Hematopoietic multipotent progenitor cell treated with erythropoietin and hydrocortisone succinate and interleukin-3 and kit ligand, for 8 days (in vitro differentiated cells): ENCODE measurements at places on chromosomes 4 and X.

DNA sequence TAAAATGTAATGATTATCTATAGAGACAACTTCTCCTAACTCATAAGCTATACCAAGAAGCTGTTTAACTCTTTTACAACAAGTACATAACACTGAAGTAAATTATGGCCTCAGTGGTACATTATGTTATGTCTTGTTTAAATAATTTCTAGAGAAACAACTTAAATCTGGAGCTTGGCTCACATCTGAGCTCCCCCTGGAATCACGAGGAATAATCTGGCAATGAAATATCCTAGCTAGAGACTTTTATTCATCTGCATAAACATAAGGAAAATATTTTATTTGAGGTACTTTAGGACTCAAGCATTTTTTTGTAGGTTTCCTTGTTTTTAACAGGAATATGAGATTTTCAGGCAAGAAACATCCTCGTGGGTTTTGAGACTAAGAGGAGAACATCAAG lies 354.7 kb upstream of the SLC7A11 start:
- no peak for DNase-seq

DNA sequence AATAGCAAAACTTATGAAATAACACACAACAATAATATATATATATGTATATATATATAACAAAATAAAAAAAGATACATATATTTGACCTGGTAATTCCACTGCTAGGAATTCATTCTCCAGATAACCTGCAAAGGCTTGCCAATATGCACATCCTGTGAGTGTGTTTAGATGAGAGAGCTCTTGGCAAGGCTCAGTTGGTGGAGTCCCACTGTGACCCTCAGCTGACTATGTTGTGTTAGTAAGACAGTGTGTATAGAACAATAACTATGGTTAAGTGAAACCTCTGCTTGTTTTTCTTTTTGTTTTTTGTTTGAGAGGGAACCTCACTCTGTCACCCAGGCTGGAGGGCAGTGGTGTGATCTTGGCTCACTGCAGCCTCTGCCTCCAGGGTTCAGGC lies 39.5 kb upstream of the RBMX start:
- DNase-seq, result no peak

- DNase-seq, result peak; percentile 49
Measured at GRCh38 chr4:119314356-119314755, 7.6 kb downstream of the FABP2 start.

DNA sequence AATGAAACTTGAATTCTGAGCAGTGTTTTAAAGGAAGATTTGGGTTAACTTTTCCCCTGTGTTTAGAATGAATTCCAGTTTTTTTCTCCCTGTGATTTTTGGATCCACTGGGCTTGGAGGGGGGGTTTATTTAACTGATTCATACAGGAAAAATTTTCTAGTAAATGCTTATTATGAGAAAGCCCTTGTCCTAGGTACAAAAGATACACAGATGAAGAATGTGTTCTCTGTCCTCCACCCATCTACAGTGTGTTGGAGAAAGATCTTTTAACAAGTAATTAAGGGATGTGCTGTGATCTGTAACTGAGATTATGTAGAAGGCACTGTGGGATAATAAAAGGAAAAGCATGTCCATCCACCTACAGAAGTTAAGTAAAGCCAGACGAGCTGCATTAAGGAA lies 103.9 kb downstream of the STIM2 start:
- no peak for DNase-seq

GRCh38 chrX:132271311-132271778 lies 52.1 kb upstream of the RAP2C start:
- DNase-seq, result no peak

DNA sequence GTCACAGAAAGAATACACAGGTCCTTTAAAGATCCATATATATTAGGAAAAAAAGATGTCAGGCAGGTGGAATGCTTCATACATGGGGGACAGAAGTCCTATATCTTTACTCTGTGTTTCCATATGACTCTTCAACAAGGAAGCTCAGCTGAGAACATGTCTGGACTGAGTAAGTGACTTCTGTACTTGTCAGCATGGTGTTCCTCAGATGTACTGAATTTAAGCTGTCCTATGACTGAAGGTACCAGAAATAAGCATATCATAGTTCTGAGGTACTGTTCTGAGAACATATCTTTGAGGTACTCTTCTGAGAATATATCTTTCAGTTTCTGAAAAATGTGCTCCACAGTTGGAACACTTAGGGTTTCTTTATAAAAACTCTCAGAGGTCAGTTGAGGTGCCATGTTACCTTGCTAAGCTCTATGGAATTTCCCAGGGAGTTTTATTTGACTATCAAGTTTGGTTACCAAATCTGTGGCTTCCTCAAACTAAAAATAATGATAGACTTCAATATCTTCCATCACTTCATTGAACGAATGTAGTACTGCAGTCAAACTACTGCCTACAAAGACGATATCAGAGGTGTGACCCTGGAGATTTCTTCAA lies 597.2 kb upstream of the GNPDA2 start:
- no peak for DNase-seq

GRCh38 chr4:142348613-142349021 lies 497.5 kb downstream of the INPP4B start:
- no peak for DNase-seq

- DNase-seq, result peak; percentile 4
Measured at GRCh38 chr4:143667461-143667860, 33.0 kb downstream of the FREM3 start.

DNA sequence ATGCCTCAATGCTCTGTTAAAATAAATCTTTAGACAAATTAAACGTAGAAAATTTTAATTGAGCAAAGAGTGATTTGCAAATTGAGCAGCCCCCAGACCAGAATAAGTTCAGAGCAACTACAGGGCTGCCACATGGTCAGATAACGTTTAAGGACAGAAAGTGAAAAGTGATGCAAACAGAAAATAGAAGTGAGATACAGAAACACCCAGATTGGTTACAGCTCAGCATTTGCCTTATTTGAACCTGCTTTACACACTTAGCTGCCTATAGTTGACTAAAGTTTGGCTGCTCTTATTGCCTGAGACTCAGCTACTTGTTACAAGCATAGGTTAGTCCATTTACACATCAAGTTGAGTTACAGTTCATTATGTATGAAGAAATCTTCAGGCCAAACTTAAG lies 1800.8 kb upstream of the PCDH10 start:
- DNase-seq, result no peak

DNA sequence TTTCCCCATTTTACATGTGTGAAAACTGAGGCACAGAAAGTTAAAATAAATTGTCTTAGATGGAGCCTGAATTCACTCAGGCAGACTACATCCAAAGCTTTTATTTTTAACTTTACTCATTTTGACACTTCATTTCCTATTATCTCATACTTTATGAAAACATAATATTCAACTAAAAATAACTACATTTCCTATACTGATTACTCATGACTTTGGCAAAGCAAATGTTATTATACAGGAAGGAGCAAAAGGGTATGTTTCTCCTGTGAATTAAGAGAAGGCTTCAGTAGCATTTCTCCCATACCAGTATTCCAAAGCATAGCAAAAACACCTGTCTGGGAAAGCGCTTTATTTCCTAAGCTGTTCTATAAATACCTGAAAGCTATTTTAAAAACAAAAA lies 178.6 kb downstream of the ADAMTS3 start:
- no peak for DNase-seq

- no peak for DNase-seq
Measured at GRCh38 chrX:42149765-42150164, 226.4 kb upstream of the CASK start.

DNA sequence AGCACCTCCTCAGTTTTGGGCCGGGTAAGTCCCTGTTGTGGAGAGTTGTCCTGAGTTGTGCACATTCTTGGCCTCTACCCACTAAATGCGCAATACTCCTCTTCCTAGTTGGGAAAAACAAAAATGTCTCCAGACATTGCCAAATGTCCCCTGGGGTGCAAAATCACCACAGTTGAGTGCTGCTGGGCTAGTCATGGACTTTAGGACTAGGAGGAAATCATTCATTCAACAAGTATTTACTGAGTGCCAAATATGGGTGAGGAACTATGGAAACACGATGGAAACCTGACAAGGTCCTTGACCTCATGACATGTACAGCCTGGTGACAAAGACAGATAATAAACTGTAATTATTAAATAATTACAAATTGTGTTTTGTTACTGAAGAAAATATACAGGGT lies 71.6 kb downstream of the STX18 start:
- DNase-seq, result no peak

- peak; percentile 62 for DNase-seq
Measured at GRCh38 chr4:46886711-46887110, 22.3 kb downstream of the COX7B2 start.

GRCh38 chr4:48778431-48779094 lies 1.5 kb downstream of the FRYL start:
- DNase-seq, result peak; percentile 40

GRCh38 chr4:155899891-155900290 lies 3.6 kb upstream of the TDO2 start:
- no peak for DNase-seq

DNA sequence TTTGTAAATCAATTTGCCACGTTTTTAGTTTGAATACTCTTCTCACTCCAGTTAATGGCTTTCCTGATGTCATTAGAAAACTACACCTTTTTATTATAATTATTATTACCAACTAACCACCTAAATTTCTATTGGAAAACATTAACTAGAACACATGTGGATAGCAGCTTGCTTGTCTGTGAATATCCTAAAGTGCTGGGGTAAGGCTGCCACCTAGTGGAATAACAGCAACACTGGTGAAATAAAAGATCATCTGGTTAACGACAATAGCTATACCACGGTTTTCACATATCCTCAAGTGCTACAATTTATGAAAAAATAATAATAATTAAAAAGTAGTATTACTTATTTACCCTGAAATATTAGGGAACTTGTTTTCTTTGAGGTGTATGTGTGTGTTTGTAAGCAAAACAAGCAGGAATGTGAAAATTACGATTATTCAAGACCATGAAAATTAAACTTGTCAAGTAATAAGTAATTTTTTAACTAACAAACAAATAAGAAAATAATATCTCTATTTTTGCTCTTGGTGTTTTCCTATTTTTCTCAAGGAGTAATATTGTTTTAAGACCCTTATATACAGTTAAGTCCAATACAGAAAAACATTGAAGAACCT lies 130.1 kb upstream of the TECRL start:
- peak; percentile 66 for DNase-seq

- DNase-seq, result no peak
Measured at GRCh38 chr4:175935016-175935661, 123.1 kb upstream of the GPM6A start.

GRCh38 chrX:4656419-4656818 lies 943.0 kb upstream of the PRKX start:
- no peak for DNase-seq

- DNase-seq, result no peak
Measured at GRCh38 chrX:111560801-111561200, 49.4 kb downstream of the SERTM2 start.

DNA sequence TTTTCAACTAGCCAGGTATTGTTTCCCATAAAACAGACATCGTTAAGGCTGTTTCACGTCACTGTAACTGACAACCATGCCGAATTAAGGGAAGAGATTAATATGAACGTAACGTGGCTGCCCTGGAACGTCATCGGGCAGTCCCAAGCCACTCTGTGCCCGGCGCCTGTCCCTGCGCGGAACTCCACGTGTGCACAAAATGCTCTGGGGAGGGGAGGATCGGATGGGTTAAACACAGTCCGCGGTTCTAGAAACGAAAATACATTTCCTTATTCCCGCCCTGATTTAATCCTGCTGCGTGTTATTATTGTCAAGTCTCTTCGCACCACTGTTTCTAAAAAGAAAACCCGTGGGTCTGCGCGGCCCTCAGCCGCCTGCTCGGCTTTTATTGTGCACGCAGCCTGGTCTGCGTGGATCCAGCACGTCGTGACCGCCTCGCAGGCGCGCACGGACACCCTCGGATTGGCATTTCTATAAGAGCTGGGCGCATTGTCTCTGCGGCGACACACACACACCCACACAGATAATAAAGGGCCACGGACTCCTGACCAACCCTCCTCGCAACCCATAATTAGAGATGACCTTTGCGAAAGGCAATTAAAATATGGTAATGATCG lies 69.6 kb upstream of the BCOR start:
- DNase-seq, result no peak

GRCh38 chr4:185190306-185190856 lies 13.4 kb downstream of the CFAP97 start:
- peak; percentile 72 for DNase-seq

- no peak for DNase-seq
Measured at GRCh38 chr4:148831945-148832344, 389.7 kb upstream of the NR3C2 start.

- no peak for DNase-seq
Measured at GRCh38 chr4:171847751-171848150, 34.5 kb downstream of the GALNTL6 start.

GRCh38 chr4:143188136-143189088 lies 3.7 kb downstream of the USP38 start:
- DNase-seq, result peak; percentile 20

DNA sequence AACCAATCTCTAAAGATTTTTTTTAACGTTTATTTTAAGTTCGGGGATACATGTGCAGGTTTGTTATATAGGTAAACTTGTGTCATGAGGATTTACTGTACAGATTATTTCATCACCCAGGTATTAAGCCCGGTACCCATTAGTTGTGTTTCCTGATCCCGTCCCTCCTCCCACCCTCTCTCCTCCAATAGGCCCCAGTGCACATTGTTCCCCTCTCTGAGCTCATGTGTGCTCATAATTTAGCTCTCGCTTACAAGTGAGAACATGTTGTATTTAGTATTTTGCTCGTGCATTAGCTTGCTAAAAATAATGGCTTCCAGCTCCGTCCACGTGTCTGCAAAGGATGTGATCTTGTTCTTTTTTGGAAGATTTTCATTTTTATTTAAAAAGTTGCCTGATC lies 2309.4 kb upstream of the AGA start:
- DNase-seq, result no peak

DNA sequence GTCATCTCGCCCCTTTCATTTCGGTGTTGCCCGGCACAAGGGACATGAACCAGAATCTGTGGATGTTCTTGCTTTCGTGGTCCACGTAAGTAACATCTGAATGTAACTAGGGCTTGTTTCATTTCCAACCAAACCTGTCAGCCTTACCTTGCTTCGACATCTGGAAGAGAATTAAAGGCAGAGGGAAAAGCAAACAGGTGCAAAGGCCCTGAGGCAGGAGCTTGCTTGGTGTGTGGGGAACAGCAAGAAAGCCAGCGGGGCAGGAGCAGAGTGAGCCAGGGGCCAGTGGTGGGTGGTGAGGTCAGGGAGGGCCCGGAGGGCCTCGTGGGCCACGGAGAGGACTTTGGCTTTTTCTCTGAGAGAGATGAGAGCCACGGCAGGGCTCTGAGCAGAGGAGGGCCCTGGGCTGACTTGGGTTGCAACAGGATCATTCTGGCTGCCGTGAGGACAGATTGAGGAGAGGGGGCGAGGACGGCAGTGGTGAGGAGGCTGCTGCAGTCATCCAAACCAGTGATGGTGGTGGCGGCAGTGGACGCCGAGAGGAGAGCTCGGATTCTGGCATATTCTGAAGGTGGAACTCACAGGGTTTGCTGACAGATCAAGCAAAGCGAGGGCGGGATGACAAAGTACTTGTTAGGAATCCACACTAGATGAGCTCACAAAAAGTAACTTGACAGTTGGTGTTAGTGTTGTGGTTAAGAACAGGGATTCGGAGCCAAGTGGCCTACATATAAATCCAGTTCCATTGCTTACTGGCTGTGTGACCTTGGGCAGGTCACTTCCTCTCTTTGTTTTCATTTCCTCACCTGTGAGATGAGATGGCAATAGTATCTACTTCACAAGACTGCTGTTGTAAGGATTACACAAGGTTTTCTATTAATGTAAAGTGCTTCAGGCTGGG lies 6.8 kb upstream of the WDR13 start:
- no peak for DNase-seq

- DNase-seq, result peak; percentile 92
Measured at GRCh38 chr4:123350191-123350544, 46.4 kb upstream of the SPRY1 start.
